ENCODE measurements at places on chromosomes 2 and 18.

DNA sequence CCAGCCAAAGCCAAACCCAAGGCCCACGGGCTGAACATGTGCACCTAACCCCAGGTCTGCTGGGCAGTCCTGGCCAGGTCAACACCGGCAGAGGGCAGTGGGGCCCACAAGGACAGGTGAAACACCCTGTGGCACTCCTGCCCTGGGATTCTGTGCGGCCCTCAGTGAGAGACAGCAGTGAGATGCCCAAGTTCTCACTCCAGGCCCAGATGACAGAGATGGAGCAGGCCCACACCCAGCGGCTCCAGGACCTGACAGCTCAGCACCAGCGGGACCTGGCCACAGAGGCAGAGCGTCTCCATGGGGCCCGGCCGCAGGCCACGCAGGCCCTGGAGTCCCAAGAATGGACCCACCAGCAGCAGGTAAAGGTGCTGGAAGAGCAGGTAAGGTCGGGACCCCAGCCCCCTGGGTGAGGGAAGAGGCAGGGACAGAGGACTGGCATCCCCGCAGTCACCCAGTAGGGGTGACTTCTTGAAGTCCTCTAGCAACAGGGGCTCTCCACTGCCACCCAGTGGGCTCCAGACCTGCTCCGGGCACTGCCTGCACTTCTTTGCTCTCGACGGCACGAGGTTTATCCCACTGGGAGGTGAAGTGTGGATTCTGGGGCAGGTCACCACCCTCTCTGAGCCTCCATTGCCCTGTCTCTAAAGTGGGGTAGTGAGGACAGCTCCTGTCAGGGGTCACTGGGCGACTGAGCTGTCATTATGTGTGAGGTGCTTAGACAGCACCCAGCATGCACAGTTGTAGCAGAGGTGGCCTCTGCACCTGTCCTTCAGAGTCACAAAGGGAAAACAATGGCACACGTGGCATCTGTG is 8.8 kb upstream of the SNED1 start:
- DNase-seq = peak; percentile 48

DNA sequence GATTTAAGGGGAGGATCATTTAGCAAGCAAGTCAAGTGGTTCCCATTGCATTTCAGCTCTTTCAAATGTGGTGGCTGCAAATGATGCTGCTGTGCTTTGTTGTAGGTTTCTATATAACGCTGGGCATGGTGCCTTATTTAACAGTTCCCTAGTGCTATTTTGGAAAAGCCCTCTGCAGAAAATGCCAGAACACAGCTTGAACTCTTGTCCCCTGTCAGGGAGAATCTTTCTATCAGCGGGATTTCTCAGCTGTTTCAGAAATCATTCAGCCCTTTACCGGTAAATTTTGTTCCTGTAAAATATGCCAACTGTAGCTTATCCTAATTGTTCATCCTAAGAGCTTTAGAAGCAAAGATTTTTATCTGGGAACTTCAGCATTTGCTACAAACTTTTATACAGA is 77.8 kb upstream of the DTNA start:
- no peak for DNase-seq

GRCh38 chr2:150517951-150518680 is 30.6 kb upstream of the RND3 start:
- DNase-seq = no peak

GRCh38 chr2:231133365-231134099 is 8.7 kb upstream of the HTR2B start:
- DNase-seq = no peak

GRCh38 chr2:66021296-66021695 is 413.6 kb upstream of the MEIS1 start:
- DNase-seq = no peak

DNA sequence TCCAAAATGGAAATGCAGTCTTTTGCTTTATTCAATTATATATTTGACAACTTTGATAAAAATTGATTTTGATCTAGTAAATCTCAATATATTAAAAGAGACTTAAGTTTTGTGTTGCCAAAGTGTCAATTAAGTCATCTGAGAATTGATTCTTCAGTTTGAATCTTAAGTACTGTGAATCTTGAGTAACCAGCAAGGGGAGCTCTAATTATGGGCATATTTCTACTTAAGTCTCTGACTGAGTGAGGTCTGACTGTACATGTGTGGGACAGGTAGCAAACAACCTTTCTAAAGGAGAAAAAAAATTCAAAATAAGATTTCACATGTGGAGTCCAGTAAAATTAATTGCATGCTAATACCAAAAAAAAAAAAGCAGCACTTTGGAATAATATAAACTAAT is 503.7 kb upstream of the SLC8A1 start:
- DNase-seq = no peak
